Left ventricle myocardium inferior (tissue), 1 donor: ENCODE measurements at places on chromosomes 1 and 21. TPM values are rescaled to one million over a fixed set of nuclear protein-coding genes. Genes with fewer than 3 reads are reported as not detected.

SPATA45 gene
- not detected for total RNA-seq

MCOLN2 gene
- total RNA-seq, result 0.19 TPM

GJC2 gene
- 1.0 TPM for total RNA-seq

MSTO1 gene
- total RNA-seq, result 13.1 TPM

- no peak overlapping the region for H3K4me3 ChIP-seq
- H3K36me3 ChIP-seq, result no peaks in the 10 kb centered on the region
- H3K27me3 ChIP-seq, result no peaks in the 10 kb centered on the region
- H3K4me1 ChIP-seq, result no peaks in the 10 kb centered on the region
- no peak overlapping the region for H3K27ac ChIP-seq
These were observed 28.1 kb downstream of the SLC44A5 start for GRCh38 chr1:75582725-75583261.

DNA sequence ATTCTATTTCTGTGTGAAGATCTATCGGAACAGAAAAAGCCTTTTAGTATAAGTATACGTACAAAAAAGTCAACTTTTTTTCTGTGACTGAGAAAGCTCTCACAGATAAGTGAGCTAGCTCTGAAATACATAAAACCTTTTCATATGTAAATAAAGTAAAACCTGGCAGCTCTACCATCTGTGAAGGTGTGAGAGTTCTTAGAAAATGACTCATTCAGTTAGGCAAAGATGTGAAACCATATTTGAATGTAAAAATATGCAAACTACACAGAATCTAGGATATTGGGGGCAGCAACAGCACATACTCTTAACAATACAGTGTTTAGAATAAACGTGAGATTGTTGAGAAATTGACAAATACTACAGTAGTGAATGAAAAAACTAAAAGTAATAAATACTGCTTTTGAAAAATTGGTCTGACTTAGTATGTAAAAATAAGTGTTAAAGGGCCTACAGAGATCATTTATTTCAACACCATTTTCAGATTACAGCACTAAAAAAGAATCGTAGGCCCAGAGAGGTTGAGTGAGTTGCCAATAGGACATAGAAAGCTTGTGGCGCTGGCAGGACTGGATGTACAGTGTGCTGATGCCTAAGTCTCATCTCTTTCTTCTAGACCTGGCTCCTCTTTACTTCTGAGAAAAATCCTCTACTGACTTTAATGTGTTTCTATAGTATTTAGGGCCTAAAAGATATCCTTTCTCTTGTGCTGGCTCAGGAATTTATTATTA, 19.8 kb downstream of the ATP6V1G3 start:
- H3K4me1 ChIP-seq, result no peaks in the 10 kb centered on the region
- no peaks in the 10 kb centered on the region for H3K27me3 ChIP-seq
- H3K27ac ChIP-seq, result no peak overlapping the region
- no peak for DNase-seq

GRCh38 chr1:206521127-206521526, 13.8 kb downstream of the RASSF5 start:
- H3K27me3 ChIP-seq, result no peaks in the 10 kb centered on the region
- peaks cover 16% of the 10 kb centered on the region for H3K4me1 ChIP-seq
- no peaks in the 10 kb centered on the region for H3K36me3 ChIP-seq
- no peak overlapping the region for H3K27ac ChIP-seq
- H3K4me3 ChIP-seq, result no peak overlapping the region
- DNase-seq, result no peak

DNA sequence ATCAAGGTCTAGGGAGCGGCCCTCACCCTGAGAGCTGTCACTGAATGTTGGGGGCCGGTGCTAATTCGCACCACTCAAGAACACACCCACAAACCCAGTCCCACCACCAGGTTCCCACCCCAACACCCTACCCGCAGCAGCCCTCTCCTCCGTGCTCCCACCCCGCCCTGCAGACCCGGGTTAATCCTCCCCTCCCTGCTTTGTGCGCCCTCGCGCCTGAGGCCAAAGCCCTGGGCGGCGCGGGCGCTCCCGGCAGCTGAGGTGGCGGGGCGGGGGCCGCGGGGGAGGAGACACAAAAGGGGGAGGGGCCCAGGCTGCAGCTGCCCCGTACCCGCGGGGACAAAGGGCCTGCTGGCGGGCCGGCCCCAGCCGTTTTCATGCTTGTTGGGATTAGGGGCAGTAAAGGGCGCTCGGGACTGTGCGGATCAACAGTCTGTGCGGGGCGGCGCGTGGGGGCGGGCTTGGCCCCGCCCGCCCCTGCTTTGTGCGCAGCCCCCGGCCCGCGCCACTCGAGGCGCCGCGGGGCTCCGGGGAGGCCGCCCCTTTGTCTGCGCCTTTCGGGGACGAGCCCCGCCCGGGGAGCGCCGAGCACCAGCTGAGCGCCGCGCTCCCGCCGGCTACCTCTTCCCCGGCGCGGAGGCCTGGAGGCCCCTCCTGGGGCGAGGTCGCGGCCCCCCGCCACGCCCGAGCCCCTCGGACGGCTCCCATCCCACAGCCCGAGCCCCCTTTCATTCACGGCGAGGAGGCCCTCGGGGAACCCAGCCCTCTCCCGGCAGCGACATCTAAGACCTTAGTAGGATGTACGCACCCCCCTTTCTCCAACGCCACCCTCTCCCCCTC, 10.9 kb downstream of the C1orf216 start:
- H3K27ac ChIP-seq, result no peak overlapping the region
- peak overlapping the region; percentile 68 for H3K4me3 ChIP-seq
- peaks cover 59% of the 10 kb centered on the region for H3K27me3 ChIP-seq
- no peaks in the 10 kb centered on the region for H3K36me3 ChIP-seq
- peaks cover 17% of the 10 kb centered on the region for H3K4me1 ChIP-seq

- no peak overlapping the region for H3K27ac ChIP-seq
- H3K27me3 ChIP-seq, result peaks cover 12% of the 10 kb centered on the region
- no peak overlapping the region for H3K4me3 ChIP-seq
- H3K4me1 ChIP-seq, result peaks cover 12% of the 10 kb centered on the region
- DNase-seq, result no peak
- H3K36me3 ChIP-seq, result no peaks in the 10 kb centered on the region
These were observed 100.1 kb upstream of the SLC2A1 start for GRCh38 chr1:43058545-43059360.

DNA sequence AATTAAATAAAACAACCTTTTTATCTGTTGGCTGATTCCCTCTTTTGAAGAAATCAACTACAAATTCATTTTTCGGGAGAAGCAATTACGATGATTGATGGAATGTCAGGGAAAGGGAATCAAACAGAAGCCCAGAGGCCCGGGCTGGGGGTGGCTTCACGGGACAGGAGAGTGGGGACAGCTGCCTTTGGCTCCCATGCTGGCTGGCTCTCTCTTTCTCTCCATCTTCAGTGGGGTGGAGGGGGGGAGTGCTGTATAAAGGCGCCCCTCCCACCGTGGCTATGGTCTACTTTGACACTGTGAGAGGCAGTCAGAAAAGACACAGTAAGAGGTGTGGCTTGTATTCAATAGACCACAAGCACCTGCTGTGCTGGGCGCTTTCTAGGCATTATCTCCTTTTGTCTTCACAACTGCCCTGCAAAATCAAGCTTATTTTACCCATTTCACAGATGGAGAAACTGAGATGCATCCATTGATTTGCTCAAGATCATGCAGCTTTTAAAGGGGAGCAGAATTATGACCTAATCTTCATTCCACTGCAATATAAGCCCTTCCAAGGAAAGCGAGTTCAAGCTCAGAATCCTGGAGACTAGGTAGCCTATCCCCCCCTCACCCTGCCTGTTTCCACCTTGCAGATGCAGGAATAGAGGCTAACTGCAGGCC, 92.9 kb downstream of the GRIK3 start:
- DNase-seq, result no peak
- H3K36me3 ChIP-seq, result no peaks in the 10 kb centered on the region
- H3K4me3 ChIP-seq, result no peak overlapping the region

DNA sequence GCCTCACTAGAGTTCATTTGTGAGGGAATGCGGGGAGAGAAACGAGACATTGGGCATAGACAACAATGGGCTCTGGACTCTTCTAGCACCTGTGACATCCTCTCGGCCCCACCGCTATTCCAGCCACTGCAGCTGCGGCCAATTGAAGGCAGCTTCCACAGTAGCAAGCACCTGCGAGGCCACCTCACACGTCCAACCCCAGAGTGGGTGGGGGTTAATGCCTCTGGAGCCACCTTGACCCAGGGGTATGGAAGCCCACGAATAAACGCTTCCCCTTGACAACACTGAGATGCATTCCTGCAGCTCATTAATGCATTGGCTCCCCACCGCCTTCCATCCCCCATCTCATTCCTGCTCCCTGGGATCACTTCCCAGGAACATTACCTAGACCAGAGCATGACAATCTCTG, 104.4 kb downstream of the GLIS1 start:
- H3K27ac ChIP-seq, result no peak overlapping the region
- no peaks in the 10 kb centered on the region for H3K4me1 ChIP-seq
- H3K36me3 ChIP-seq, result no peaks in the 10 kb centered on the region
- no peak overlapping the region for H3K4me3 ChIP-seq

DNA sequence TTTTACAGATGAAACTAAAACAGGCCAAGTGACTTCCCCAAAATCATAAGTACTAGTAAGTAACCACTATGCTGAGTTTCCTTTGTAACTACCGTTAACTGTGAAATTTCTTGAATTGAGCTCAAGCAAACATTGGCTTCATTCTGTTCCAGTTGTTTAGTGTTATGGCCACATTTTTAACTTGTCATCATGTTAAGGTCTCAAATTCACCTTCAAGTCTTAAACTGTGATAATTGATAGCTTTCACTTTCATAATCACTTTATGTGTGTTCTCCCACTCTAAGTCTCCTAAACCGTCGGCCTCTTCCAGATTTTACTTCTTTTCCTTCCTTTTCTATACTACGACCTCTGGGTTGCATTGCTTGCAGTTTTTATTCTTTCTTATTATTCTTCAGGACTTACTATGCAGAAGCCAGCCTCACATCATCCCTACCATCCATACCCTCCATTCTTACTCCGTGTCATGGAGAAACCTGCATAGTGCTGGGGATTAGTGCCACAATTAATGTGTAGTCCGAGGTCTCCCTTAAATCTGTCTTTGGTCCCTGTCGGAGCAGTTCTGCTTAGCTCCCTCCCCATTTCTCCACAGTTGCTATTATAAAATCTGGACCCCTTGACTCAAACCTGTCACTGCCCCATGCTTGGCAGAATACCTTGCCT, 5.8 kb downstream of the KIF1B start:
- no peaks in the 10 kb centered on the region for H3K27me3 ChIP-seq
- H3K27ac ChIP-seq, result peak overlapping the region; percentile 49
- H3K36me3 ChIP-seq, result no peaks in the 10 kb centered on the region
- H3K4me3 ChIP-seq, result peak overlapping the region; percentile 30

GRCh38 chr1:159869607-159870006, 7.2 kb upstream of the VSIG8 start:
- H3K27me3 ChIP-seq, result peaks cover 12% of the 10 kb centered on the region
- DNase-seq, result no peak
- no peak overlapping the region for H3K27ac ChIP-seq
- H3K4me3 ChIP-seq, result no peak overlapping the region

DNA sequence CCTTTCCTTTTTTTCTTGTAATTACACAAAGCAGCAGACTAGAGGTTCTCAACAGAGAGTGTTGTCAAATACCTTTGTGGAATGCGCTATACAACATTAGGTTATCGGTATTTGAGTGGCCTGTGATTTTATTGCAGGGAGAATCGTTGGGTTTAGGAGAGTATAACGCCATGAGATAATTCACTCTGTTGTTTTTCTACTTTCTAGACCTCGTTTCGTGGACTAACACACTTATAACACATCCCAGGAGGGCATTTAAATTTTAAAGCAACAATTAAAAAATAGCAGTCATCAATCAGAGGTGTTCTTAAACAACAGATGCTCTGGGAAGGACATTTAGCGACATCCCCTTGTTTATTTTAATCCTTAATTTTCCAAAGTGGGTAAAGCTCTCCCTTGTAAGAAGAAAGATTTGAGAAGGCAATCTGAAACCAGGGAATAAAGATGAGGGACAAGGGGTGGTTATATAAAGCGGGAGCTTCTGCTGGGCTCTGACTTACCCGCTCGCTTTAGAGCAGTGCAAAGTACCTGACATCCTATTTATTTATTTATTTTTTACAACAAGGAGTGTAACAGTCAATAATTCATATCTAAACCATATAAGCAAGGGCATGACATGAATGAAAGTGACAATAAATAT, 4.9 kb downstream of the PBX1 start:
- H3K4me3 ChIP-seq, result peak overlapping the region; percentile 82
- H3K27me3 ChIP-seq, result no peaks in the 10 kb centered on the region
- no peak for DNase-seq
- peak overlapping the region; percentile 85 for H3K27ac ChIP-seq
- H3K4me1 ChIP-seq, result peaks cover 61% of the 10 kb centered on the region
- peaks cover 2% of the 10 kb centered on the region for H3K36me3 ChIP-seq

GRCh38 chr1:13730291-13730690, 30.3 kb downstream of the PRDM2 start:
- no peaks in the 10 kb centered on the region for H3K4me1 ChIP-seq
- no peaks in the 10 kb centered on the region for H3K27me3 ChIP-seq
- H3K36me3 ChIP-seq, result no peaks in the 10 kb centered on the region
- DNase-seq, result no peak
- no peak overlapping the region for H3K4me3 ChIP-seq

DNA sequence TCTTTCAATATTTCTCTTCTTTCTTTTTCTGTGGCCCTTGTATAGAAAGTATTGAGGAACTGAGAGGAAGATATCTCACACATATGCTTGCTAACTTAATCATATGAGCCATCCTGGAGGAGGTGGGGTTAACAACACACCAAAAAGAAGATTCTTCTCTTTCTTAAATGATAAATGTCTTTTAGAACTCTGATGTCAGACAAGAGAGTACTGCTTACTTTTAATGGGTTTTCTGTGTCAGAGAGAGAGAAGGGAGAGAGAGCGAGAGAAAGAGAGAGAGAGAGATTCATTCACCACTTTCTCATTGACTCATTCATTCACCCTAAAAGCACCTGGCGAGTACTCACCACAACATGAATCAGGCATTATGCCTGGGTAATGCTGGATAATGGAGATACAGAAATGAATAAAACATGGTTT, 250.3 kb upstream of the SGIP1 start:
- H3K4me3 ChIP-seq, result no peak overlapping the region
- peaks cover 29% of the 10 kb centered on the region for H3K4me1 ChIP-seq
- DNase-seq, result no peak
- H3K36me3 ChIP-seq, result no peaks in the 10 kb centered on the region
- no peaks in the 10 kb centered on the region for H3K27me3 ChIP-seq
